ENCODE measurements at places on chromosomes 2 and 18.

GRCh38 chr18:13221869-13222855 is 3.6 kb downstream of the LDLRAD4 start:
- DNase-seq, result peak; percentile 58

DNA sequence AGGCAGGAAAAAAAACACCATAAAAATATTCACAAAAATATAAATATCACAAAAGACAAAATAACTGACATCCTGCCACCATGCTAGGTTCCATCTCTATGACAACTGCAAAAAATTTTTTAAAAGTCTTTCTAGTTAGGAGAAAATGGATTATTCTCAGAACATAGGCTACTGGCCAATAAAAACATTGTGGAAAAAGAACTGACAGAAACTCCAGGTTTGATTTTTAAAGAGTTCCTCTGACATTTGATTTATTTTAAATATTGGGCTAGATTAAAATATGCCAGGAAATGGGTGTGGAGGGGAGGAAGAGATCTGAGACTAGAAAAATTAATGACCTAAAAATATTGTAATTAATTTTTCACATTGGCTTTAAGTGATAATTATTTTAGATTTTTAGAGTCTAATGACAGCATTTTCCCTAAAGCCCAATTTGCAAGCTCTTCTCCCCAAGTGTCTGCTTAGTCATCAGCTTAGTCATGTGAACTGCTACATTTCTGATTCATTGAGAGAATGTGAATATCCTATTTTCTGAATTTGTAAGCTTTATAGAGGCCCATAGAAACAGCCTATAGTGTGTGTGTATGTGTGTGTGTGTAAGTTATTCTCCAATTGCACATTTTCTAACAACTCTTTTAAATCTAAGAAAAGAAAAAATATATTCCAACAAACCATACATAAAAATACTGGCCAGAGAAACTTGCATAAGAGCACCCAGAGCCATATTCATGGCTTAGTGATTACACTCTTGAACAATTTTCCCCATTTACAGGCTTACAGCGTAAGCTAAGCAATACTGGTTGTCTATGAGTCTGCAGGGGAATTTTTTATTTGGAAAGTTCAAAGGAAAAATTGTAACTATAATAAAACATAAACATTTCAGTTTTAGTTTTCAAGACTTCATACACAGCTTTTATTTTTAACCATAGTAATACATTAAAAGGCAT is 48.4 kb downstream of the TMEFF2 start:
- no peak for DNase-seq

DNA sequence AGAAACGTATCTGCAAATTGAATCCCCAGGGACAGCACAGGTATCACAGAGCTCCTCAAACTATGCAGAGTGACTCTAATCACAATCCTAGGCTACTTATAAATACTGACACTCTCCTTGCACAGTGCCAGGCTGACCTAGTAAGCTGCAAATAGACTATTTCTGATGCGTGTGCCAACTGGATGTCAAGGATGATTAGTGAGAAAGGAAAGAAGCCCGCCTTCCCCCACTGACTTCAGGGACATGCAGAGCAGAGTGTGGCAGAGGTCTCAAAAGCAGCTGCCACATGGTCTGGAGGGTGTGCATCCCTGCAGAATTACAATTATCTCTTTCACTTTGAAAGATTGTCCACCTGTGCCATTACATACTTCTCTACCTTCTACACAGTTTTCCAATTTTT is 235.6 kb downstream of the CPS1 start:
- peak; percentile 34 for DNase-seq

- DNase-seq, result peak; percentile 53
These were observed 36.5 kb downstream of the MRPL44 start for GRCh38 chr2:223993634-223994232.

DNA sequence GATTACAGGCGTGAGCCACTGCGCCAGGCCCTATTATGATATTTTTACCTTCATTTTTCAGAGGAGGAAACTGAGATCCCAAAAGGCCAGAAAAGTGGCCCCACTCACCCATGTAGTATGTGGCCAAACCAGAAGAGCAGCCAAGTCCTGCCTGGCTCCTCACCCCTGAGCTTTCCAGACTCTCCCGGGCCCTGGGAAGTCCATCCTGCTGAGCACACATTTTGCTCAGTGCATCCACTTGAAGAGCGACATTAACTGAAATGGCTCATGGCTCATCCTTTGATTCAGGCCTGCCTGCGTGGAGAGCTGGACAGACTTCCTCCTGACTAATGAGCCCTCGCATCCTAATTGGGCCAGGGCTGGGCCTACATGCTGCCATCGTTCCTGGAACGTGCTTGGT is 9.5 kb upstream of the NGEF start:
- DNase-seq, result no peak

GRCh38 chr2:62375113-62375420 is 130.9 kb downstream of the TMEM17 start:
- peak; percentile 21 for DNase-seq

- peak; percentile 75 for DNase-seq
These were observed 1.4 kb upstream of the SMYD5 start for GRCh38 chr2:73212448-73213176.

DNA sequence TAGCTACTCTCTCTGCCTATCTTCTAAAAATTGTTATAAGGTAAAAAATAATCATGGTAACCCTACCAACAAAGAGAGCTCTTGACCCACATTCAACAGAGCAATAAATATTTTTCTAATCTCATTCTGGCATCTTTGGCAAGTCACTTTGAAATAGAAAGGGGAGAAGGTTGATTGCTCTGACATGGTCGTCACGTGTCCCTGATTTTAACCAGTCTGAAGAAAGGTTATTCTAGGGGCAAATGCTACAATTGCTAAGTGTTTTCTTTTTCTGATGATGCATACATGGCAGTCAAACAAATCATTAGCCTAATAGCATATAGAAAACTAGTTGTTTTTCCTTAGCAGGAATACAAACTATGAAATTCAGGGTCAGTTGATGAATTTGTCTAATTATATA is 153.3 kb upstream of the MAP3K20 start:
- no peak for DNase-seq

- DNase-seq, result no peak
These were observed 84.2 kb downstream of the KLHL29 start for GRCh38 chr2:23469142-23469540.

Data from NCI-H2081 (cell line).